Central memory CD8-positive, alpha-beta T cell (primary cell): ENCODE measurements at places on chromosomes 1 and 21.

- DNase-seq = no peak
Measured at GRCh38 chr1:38958967-38959366, 17.3 kb upstream of the RHBDL2 start.

GRCh38 chr21:9750341-9751086, 770.9 kb upstream of the TPTE start:
- DNase-seq = no peak

DNA sequence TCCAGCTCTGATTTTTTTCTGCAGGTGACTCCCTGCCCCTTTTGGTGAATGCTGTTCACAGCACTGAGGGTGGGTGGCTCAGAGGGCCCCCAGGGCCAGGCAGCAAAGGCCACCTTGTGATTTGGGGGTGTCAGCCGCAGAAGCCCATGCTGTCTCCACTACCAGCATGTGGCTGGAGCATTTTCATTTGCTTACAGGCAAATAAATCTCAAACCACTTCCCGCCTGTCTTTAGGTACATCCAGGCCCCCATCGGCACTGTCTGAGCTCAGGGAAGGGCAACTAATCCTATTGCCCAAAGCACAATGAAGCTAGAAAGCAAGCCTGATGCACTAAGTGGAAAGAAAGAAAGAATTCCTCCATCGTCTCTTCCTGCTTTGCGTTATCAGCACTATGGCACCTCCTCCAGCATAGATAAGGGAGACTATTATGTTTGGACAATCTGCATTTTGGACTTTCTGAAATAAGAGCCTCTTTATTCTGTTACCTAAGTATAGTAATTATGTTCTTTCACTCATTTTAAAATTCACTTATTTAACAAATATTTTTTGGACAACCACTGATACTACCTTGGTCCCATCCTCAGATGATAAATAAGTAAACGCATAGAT, 100.5 kb upstream of the TLR5 start:
- DNase-seq = no peak

GRCh38 chr1:88877911-88878310, 13.5 kb downstream of the GTF2B start:
- no peak for DNase-seq

DNA sequence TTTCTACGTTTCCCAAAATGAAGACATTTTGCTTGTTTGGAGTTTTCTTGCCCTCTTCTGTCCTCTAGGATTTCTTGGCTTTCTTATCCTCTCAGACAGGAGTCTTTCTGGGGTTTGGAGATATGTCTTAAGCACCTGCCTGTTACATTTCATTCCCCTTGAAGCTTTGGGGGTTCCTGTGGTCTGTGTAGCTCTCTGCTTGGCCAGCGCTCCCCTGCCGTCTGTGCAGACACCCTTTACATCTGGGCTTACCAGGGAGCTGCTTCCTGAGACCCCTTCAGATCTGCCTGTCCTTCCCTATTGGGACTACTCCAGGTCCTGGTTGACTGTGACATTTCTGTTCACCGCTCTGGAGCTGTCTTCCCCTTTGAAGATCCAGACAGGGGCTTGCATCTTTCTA, 171.9 kb upstream of the CSF3R start:
- DNase-seq = no peak

DNA sequence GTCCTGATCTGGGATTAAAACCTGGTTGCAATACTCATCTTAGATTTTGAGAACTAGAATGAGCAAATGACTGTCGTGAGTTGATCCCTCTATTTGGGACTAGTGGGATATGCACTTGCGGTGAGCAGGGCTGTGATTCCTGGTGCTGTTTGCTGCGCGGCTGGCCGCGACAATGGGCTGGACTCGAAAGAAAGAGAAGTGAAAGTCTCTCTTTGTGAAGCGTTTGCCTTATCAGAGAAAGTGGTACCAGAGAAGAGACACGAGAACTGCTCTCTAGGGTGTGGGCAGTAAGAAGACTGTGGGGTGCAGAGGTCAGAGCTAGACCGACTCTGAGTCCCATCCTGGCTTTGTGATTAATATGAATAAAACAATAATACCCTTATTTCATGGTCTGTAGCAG, 8.6 kb downstream of the ST6GALNAC3 start:
- no peak for DNase-seq

DNA sequence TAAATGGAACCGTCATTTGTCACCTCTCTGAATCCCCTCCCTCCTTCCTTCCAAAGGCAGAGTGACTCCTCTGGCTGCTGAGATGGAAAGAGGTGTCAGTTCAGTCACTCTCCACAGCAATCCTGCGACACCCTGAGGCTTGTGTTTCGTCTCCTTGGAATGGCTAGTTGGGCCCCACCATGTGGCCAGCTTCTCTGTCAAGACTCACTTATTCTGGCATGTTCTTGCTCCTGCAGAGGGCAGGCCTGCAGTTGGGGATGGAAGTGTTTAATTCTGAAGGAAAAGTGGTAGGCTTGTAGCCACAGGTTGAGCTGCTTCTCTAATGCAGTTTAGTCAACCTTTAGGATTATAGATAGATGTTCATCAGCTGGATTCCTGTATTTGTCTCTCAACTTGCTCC, 149.6 kb downstream of the LMO4 start:
- DNase-seq = no peak

DNA sequence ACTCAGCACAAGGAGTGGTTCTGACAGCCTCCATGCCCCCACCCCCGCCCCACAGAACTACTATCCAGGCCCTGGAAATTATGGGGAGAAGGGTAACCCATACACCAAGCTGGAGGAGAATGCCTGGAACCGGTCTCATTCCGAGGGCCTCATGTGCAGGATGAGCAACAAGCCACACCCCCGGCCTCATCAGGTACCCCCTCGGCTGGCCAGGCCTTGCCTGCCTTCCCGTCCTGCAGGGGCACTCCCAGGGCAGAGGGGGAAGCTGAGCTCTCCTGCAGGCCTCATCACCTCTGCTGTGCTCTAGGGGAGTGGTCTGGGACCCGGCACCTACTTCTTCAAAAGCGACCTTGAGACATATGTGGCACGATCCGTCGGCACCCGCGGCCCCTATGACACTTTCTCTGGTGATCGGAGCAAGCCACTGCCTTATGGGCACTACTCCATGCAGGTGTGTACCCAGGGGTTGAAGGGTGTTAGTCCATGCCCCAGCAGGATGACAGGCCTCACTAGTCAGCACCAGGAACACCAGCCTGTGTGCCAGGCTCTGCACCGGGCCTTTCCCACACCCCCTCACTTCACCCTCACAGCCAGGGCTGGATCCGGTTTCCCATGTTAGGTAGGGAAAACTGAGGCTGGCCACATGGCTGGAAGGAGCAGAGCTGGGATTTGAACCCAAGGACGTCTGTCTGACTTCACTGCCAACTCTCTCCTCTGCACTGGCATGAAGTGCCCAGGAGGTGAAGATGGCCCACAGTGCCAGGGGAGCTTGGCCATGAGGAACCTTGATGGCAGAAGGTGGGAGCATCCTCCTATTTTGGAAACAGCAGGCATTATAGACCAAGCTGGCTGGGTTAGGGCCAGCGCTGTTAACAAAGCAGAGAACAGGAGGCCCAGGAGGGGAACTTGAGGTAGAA, 10.9 kb upstream of the TTC22 start:
- no peak for DNase-seq

DNA sequence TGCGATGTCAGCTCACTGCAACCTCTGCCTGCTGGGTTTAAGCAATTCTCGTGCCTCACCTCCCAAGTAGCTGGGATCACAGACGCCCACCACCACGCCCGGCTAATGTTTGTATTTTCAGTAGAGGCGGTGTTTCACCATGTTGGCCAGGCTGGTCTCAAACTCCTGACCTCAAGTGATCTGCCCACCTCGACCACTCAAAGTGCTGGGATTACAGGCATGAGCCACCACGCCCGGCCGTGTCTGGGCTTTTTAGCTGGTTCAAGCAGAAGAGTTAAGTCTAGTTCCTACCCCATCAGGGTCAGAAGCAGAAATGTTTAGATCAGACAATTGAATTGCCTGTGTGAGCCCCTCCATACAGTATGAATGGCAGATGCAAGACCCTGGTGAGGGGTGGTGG, 27.7 kb upstream of the RIPK4 start:
- no peak for DNase-seq

DNA sequence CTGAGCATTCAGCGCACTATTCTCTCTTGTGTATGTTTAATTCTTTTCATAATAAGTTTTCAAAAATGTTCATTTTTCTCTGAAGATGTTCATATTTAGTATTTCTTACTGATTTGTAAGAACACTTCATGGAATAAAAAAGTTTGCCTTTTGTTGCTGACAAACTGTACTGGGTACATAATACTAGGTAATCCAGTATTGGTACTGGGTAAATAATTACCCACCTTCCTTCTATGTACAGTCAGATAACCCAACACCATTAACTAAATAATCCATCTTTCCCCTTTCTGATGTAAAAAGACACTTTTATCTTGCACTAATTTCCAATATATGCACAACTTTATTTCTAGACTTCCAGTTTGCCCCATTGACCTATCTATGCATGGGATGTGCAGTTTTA, 23.9 kb downstream of the APP start:
- no peak for DNase-seq

GRCh38 chr1:227753999-227754711, 18.9 kb downstream of the SNAP47 start:
- no peak for DNase-seq

GRCh38 chr1:21184276-21184675, 7.6 kb upstream of the EIF4G3 start:
- no peak for DNase-seq

DNA sequence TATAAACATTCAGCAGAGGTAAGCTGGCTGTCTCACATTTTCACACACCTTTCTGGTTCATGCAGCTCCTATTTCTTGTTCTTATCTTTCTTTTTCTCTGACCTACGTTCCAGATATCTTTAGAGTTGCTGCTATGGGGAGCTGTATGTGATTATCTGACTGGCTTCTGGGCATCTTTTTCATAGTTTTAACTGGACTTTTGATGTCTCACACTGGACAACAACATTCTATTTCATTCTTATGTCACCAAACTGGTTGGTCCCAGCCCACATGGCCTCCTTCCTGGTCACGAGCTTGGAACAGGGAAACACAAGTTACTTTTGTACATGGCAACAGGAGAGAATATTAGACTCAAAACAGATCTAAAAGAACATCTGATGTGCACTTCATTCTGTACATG, 7.7 kb upstream of the CLDN8 start:
- DNase-seq = no peak

DNA sequence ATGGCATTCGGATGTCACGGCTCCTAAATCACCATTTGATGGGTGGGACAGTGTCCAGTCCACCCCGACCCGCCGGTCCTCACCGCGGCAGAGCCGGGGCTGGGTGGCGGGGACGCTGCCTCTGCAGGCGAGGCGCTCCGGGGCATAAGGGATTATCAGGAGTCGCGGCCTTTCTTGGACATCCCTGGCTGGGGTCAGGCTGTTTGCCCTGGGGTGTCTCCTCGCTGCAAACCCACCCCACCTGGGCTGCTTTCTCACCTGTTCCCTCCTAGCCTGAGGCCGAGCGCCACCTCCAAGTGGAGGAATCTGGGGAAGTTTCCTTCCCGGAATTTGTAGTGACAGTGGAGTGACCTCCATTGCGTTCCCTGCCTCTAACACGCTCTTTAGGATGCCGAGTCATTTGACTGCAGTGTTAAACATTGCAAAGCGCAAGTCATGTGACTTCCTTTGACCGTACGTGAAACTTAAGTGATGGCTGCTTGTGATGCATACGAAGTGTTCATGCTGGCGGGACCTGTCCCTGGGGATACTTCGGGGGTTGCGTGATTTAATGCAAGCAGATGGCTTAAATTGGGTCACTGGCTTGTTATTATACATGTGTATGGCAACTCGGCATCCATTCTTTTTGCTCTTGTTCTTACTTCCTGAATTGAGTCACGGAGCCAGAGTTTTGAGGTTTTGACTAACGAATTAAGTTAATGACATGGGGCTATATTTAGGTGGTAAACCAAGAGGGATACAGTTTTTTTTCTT, 536 bp downstream of the LGALS8 start:
- peak; percentile 29 for DNase-seq

DNA sequence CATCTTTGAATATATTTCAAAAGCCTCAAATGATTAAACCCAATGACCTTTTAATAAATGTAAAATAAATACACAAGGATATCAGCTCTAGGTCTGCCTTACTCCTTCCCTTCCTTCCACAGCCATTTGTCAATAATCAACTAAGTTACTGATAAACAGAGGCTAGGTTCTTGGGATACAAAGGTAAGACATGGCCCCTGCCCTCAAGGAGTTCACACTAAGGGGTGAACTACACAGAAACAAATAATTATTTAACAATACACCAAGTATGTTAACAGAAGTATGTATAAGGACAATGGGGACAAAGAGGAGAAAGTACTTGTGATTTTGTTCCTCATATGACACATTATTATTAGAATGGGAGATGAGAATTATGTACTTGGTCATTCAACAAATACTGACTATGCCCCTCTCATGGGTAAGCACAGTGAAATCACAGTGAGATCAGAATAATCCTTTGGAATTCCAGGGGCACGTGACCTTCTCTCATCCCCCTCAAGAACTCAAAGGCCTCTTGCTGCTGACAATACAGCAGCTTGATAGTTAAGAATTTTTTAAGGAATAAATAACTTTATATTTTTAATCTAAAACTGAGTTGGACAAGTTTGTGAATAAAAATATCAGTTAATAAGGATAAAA, 40.2 kb downstream of the ATP1B1 start:
- no peak for DNase-seq

DNA sequence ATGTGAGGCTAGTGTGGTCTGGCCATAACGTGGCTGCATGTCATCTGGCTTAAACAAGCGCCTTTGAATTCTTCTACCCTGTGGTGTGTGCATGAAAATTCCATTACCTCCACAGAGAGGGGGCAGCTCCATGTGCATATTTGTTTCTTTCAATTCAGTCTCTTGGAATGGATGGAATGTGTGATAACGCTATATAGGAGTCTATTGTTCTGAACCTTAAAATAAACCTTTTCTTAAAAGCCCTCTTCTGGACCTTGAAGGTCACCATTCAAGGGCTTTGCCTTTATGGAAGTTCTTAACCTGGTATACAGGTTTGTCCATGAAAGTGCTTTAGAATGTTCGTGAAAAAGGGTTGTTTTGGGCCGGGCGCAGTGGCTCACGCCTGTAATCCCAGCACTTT, 118.2 kb upstream of the ADGRL2 start:
- no peak for DNase-seq

GRCh38 chr1:193785850-193786420, 599.5 kb upstream of the B3GALT2 start:
- DNase-seq = no peak

- DNase-seq = no peak
Measured at GRCh38 chr1:35324486-35324885, 56.0 kb downstream of the ZMYM4 start.

- DNase-seq = no peak
Measured at GRCh38 chr1:56957931-56958330, 7.9 kb downstream of the C8B start.

GRCh38 chr1:165686121-165686970, 12.0 kb downstream of the ALDH9A1 start:
- DNase-seq = no peak

DNA sequence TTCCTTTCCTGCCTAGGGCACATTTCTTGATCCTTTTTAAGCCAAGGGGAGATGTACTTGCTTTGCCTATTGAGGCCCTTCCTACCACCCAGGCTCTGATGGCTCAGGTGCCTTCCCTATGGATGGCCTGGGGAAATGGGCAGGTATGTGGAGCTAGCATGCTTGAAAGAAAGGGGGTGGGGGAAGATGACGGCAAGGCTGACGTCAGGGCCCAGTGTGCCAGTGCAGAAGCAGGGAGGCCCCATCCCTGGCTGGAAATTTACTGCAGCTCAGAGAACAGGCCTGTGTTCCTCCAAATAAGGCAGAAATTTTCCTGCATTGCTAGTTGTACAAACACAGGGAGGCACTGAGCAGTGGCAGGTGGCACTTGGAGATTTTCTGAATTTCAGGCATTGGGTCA, 453.2 kb upstream of the VAMP3 start:
- no peak for DNase-seq

- DNase-seq = no peak
Measured at GRCh38 chr1:231419147-231419546, 2.9 kb downstream of the EGLN1 start.

- DNase-seq = no peak
Measured at GRCh38 chr1:245957427-245957826, 549.7 kb downstream of the SMYD3 start.
